ENCODE measurements at places on chromosomes 11 and 22.

- no peak for DNase-seq
These were observed 7.7 kb downstream of the SLC25A18 start for GRCh38 chr22:17570851-17571631.

DNA sequence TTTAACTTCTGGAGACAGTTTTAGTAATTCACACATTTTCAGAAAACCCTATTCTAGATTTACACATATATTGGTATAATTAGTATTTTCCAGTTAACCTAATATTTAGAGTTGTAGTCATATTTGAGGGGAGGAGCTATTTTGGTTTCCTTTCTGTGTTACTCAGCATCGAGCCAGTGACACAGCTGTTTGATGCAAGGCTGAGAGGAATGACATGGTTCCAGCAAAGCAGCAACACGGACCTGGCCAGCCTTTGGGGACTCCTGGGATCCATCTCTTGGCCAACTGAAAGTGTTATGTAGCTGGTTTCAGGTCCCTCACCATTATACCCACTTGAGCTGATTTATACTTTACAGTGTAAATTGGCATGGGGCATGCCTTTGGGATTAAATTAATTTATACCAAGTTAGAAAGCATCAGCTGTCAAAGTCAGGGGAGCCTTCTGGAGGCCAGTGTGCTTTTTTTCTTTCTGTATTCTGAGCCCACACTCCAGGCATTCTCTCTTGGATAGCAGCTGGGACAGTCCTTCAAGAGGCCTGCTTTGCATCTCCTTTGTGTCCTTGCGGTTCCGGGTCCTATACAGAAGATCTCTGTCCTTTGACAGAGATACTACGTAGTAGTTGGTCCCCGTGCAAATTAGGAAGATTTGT is 91.3 kb upstream of the SLC25A18 start:
- peak; percentile 33 for DNase-seq

DNA sequence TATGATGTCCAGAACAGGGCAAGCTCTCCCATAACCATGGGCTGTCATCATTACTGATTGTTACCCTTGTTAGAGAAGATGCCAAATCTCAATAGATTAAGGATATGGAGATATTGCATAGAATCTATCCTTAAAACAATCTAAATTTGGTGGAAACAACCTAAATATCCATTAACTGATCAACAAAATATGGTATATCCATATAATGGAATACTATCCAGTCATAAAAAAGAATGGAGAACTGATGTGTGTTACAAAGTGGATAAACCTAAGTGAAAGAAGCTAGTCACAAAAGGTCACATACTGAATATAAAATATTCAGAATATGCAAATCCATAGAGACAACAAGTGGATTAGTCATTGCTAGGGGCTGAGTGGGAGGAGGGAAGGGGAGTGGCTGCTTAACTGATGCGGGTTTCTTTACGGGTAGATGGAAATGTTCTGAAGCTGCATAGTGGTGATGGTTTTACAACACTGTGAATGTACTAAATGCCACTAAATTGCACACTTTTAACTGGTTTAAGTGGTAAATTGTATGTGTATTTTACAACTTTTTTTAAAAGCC is 36.1 kb upstream of the SMCO4 start:
- DNase-seq, result no peak

- DNase-seq, result no peak
These were observed 860.8 kb downstream of the TBC1D22A start for GRCh38 chr22:47623066-47623762.

GRCh38 chr11:73759610-73760134 is 1.2 kb downstream of the RAB6A start:
- peak; percentile 40 for DNase-seq

Measured in NCI-H82 (cell line).